ENCODE measurements at places on chromosomes 4 and X.

- no peak for DNase-seq
Measured at GRCh38 chrX:125089761-125090445, 229.8 kb upstream of the TEX13C start.

DNA sequence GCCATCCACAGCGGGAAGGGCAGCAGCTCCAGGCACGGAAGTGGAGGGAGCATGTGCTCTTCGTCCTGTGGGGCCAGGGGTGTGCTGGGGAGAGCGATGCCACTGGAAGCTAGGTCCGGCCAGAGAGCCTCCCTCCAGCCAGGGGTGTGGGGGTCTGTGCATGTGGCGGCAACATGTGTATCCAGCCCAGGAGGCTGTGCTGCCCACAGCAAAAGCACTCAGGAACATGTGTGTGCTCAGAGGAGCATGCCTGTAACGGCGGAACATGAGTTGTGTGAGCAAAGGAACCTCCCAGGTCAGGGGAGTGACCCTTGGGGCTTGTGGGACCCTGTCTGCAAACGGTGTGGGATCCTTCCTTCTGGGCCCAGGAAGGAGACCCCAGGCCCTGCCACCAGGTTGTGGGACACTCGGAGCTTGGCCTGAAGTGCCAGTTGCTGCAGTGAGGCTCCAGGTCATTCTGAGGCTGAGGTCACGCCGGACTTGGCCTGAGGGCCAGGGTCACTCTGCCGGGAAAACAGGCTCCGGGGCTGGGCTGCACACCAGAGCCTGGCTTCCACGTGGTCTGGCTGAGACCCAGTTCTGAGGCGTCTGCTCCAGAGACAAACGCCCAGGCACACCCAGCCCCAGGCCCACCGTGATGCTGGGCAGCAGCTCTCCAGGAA lies 37.2 kb downstream of the CPLX1 start:
- DNase-seq, result no peak

GRCh38 chr4:3480528-3481112 lies 17.5 kb downstream of the DOK7 start:
- peak; percentile 96 for DNase-seq

DNA sequence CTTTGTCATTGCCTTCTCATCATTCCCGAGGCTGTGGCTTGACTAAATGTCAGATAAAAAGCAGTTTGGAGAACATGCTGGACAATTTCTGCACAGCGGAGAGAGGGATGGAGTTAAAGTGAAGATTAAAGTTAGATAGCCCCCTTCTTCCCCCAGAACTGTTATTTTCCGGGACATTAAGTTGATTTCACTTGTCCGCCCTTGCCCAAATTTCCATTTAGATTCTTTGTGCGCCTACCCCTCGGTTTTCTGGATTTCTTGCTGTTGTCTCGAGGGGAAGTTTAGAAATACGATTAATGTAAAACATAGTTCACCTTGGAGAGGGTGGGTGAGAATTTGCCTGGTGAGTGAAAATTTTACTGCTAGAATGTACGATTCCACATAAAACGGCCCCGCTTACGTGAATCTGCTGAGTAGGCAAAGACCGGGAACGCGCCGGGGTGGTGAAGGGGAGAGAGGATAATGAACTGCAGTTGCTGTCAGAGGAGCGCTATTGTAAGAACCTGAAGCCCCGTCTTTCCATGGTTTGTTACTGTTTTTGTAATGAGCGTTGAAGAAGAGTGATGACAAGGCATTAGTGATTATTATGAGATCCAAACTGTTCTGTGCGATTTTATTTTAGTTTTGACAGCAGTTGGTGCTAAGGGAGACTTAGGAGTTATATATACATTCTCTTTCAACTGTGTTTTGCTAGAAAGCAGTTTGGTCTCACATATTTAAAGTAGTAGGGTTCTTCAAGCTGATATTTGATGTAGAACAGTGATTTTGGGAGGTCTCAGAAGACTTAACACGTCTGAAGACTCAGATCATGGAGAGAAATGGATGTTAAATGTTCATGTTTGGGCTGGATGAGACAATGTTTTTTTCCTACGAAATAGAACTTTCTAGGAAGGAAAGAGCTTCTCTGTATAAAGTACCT lies 73.0 kb downstream of the AFF1 start:
- no peak for DNase-seq
